T-helper 22 cell (primary cell): ENCODE measurements at places on chromosomes 4 and X.

GRCh38 chr4:53192496-53192895 is 173.4 kb downstream of the SCFD2 start:
- DNase-seq: no peak

DNA sequence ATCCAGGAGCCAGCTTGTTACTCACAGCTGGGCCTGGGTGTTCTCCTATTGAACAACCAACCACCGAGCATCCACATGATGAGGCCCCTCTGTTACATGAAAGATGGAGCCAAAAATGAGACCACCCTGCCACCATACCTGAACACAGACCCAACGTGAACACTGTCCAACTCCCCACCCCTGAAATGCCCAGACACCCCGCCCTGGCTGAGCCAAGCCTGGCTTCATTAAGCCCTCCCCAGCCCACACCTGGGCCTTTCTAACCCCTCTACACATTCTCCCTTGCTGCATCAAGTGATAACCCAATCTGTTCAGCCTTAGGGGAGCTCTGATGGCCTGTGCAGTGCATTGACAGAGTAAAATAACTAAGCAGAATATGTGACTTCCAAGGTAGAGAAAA is 80.7 kb downstream of the EVC start:
- DNase-seq: no peak

GRCh38 chrX:109847257-109848187 is 114.5 kb upstream of the ACSL4 start:
- no peak for DNase-seq

GRCh38 chr4:6601661-6602250 is 26.8 kb downstream of the MAN2B2 start:
- no peak for DNase-seq

DNA sequence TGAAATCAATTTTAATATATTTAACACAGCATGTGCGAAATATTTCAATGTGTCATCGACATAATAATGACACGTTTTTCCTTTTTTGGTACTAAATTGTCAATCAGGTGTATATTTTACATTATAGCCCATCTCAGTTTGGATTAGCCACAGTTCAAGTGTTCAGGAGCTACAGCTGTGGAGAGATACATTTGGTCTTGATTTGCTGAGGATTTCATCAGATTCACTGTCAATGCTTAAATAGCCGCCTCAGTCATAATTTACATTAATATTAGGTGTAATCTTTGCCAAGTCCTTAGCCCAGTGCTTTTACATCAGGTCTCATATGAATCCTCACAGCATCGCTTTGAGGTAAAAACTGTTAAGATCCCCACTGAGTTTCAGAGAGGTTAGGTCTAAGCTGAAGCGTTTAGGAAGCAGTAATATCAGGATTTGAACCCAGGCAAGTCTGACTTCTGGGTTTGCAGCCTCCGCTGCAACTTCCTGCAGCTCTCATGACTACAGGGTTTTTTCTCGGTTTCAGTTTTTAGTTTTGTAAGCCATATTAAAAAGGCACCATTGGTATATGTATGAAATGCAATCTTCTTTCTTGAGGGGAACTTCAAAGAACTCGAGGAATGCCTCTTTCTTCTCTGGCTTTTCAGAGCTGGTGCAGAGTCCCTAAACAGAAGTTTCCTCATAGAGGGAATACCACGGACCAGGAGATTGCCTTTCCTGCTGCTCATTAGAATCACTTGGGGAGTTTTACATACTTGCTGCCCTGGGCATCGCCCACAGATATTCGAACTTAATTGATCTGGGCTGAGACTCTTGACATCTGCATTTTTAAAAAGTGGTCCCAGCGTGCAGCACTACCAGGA is 6.4 kb downstream of the MTM1 start:
- DNase-seq: no peak

- no peak for DNase-seq
Measured at GRCh38 chr4:107035819-107036583, at the start of gene DKK2. DKK2 (minus strand) TSS chr4:107036313; CDS start chr4:107035591, 722 bp downstream.

GRCh38 chr4:151276787-151277562 is at the start of gene PRSS48:
PRSS48 (plus strand) TSS chr4:151277161; CDS start chr4:151277173, 12 bp downstream.
- no peak for DNase-seq

DNA sequence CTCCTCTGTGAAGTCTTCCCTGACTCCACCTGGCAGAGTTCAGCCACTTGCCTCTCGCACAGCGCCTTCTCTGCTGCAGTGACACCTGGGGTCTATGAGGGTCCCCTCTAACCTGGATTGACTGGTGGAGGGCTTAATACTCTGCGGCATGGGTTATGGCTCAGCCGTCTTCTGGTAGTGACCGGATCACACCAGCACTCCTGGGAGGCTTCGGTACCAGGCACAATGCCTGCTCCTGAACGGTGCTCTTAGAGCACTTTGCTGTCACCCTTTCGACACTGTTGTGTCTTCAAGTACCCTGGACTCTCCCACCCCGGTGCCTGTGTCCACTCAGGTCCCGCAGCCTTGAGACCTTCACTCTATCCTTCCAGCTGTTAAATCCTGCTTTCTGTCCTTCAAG is 50.0 kb downstream of the C4orf50 start:
- no peak for DNase-seq

- DNase-seq: no peak
Measured at GRCh38 chr4:184388106-184388505, 86.2 kb downstream of the IRF2 start.

DNA sequence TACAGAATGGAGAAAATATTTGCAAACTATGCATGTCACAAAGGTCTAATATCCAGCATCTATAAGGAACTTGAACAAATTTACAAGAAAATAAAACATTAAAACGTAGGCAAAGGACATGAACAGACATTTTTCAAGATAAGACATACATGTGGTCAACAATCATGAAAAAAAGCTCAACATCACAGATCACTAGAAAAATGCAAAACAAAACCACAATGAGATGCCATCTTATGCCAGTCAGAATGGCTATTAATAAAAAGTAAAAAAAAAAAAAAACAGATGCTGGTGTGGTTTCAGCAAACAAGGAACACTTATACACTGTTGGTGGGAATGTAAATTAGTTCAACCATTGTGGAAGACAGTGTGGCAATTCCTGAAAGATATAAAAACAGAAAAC is 75.8 kb upstream of the IL13RA2 start:
- DNase-seq: no peak

GRCh38 chrX:101290957-101291603 is at the start of gene TAF7L:
TAF7L (minus strand) TSS chrX:101291334; CDS start chrX:101287543, 3,791 bp downstream.
- no peak for DNase-seq

DNA sequence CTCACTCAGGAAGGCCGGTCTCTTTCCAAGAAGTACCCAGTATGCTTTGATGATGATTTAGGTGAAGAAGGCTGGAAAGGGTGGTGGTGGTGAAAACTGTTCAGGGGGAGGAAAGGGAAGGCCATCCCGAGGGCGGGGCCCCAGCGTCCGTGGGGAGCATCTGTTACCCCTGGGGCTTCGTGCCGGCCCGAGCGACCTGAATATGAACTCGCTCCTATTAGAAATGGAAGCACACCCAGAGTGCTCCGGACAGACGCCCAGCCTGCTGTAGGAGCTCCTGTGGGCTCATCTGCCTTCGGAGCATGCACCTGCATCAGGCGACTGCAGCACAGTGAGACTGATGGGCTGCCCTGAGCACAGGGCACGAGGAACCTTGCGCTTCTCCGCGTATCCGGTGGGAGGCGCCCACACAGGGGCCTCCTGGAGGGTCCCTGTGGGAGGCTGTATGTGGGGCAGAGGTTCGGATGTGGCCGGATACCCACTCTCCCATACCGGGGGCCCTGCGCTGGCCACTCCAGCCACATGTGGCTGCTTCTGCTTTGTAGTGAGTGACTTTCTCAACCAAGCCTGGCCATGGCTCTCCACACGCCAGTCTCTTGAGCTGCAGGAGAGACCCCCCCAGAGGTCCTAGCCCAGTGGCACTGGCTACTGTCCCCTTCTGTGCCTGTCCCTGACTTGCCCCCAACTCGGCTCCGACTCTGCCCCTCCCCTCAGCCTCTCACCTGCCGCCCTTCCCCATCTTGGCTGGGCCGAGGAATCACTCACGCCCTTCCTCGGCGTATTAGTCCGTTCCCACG is 36.7 kb downstream of the FGFRL1 start:
- no peak for DNase-seq

DNA sequence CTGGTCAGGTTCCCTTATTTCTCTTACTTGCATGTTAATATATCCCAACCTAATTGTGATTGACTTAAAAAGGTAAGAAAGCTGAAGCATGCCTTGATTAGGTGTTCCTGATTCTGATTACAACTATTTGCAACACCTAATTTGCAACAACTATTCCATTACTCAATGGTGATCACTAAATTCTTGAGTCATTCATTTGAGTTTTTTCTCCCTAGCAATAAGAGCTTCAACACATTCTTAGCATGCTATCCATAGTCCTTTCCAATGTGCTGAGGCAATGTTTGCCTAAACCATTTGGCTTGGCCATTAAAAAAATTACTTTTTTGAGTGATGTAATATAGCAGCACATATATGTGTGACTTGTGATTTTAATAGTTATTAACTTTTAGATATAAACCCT is 851.4 kb downstream of the TRAM1L1 start:
- DNase-seq: no peak
